ENCODE measurements at places on chromosomes 1 and 21.

- DNase-seq = no peak
Measured at GRCh38 chr1:178500091-178500770, 3.5 kb upstream of the CLEC20A start.

DNA sequence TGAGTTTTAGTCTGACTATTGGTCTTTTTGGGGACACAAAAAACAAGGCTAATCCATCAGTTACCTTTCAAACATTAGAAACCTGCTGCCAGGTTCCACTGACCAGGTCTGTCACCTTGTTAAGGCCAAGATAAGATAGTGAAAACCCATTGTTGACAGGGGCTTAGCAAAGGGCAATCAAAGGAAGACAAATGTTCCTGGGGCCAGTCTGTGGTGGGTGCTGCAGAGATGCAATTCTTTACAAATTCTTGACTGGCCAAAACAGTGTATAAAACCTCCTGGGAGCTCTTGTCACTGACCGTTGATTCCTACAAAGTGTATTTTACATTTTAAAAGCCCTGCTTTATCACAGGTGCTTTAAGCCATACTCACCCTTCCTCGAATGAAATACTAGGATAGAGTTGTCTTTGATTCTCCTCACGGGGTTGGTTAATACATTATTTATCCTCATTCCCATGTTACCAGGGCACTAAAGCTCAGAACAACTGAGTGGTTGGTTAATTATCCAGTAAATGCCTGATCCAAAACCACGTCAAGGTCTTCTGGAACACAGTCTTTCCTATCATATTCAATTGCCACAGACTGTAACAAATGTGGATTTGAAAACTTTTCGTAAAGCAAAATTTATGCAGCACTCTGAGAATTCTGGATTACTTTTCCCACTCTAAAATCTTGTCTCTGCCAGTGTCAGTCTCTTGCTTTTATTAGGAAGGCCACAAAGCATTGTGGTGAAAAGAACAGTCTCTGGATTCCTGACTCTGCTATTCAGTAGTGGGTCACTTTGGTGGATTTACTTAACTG lies 77.2 kb downstream of the NRIP1 start:
- DNase-seq = no peak

GRCh38 chr1:11925938-11926292 lies 312 bp downstream of the KIAA2013 start:
- no peak for DNase-seq

GRCh38 chr1:176579087-176579486 lies 116.1 kb downstream of the PAPPA2 start:
- DNase-seq = no peak

- no peak for DNase-seq
Measured at GRCh38 chr1:106910798-106911197, 145.7 kb upstream of the PRMT6 start.
